ENCODE measurements at places on chromosomes 12 and 14.

GRCh38 chr12:14560904-14561574, 6.6 kb downstream of the PLBD1 start:
- no peak for DNase-seq

DNA sequence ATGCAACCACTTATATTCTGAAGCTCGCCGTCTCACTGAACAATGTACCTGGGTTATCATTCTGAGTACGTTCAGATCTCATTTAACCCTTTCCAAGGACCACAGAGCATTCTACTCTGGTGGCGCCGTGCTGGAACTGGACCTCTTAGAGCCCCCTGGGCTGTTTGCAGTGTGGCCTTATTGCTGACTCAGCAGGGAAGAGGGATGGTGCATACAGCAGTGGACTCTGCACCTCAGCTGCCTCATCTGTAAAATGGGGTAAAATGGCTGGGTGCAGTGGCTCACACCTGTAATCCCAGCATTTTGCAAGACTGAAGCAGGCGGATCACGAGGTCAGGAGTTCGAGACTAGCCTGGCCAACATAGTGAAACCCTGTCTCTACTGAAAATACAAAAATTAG, 2.9 kb downstream of the ALDH2 start:
- no peak for DNase-seq

- no peak for DNase-seq
Observed at GRCh38 chr14:83300476-83301064, 1766.9 kb upstream of the SEL1L start.

DNA sequence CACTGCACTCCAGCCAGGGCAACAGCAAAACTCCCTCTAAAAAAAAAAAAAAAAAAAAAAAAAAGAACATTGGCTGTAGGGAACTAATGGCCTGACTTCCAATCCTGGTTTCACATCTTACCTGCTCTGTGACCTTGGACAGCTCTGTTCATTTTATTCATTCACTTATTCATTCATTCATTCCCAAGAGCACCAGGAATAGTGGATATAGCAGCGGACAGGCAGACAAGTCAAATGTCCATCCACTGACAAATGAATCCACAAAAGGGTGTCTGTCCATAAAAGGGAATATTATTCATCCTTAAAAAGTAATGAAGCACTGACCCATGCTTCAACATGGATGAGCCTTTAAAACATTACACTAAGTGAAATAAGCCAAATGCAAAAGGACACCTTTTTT, 27.6 kb upstream of the C12orf76 start:
- DNase-seq: no peak

DNA sequence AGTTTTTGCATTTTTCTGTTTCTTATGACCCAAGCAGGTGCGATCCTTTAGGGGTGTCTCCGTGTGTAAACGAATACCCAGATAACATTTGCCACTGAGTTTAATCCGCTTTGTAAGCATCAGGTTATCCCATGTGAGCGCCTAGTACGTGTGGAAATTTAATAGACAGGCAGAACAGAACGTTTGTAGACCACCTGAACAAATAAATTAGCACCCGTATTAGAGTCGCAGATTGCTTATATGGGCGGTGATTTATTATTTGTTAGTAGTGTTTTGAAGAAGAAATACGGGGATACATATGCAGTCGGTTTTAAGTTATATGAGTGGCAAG, 325 bp downstream of the C12orf60 start:
- no peak for DNase-seq

DNA sequence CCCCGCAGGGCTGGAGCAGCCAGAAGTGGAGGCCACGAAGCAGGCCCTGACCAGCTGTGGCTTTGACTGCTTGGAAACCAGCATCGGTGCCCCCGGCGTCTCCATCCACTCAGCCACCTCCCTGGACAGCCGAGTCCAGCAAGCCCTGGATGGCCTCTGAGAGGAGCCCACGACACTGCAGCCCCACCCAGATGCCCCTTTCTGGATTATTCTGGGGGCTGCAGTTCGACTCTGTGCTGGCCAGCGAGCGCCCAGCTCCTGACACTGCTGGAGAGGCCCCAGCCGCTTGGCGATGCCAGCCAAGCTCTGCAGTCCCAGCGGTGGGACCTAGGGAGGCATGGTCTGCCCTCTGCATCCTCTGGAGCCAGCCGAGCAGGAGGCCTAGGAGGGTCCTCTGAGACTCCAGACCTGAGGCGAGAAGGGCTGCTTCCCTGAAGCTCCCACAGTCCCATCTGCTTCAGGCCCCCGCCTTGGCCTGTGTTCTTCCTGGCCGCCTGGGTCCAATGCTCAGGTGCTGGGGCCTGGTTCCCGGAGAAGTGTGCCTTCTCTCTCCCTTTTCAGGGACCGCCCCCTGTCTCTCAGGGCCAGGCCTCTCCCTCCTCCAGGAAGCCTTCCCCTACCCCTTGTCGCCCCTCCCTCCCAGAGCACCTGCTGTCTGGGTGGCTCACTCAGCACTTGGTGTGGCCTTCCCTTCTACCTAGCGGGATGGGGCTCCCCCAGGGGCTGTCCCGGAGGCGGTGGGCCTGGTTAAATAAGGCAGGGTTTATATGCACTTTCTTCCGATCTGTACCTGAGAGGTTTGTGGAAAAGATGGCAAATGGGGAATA, 23.0 kb downstream of the MVK start:
- no peak for DNase-seq

DNA sequence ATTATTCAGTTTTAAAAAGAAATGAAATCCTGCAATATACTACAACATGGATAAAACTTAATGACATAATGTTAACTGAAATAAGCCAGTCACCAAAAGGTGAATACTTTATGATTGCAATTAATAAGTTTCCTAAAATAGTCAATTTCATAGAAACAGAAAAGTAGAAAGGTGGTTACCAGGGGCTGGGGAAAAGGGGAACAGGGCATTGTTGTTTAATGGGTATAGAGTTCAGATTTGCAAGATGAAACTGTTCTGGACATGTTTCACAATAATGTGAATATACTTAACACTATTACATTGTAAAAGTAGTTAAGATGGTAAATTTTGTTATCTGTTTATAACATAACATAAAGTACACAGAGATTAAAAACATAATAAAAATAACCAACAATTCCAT, 550.9 kb downstream of the CCER1 start:
- DNase-seq: no peak

DNA sequence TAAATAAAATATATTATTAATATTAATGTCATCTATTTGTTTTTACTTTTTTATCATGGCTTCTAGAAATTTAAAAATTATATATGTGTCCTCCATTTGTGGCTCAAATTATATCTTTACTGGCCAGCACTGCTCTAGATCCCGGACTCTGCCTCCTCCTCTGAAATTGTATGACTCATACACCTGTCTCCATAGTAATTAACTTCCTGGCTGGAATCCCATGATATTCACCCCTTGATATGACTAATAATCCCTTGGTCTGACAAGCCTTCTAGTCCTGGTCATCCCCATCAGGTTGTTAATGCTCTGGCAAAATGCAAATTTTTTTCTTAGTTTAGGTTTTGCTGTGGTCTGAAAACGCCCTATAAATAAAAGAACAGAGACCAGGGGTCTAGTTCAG, 116.2 kb downstream of the BMP4 start:
- DNase-seq: no peak

GRCh38 chr12:15856097-15856982, 25.8 kb upstream of the STRAP start:
- DNase-seq: peak; percentile 31

DNA sequence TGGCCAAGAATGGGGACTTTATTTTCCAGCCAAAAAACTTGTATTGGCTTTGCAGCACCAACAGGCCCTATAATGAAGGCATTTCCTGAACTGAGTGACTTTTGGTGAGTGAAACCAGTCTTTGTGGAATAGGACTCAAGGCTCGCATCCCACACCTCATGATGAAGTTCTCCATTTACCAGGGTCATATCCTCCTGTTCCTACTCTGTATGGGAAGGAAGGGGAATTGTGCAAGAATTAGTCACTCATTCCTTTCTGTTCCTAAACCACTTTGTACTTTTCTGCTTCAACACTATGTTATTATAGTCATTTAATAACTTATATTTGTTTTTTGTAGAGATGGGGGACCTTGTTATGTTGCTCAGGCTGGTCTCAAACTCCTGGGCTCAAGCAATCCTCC, 2.3 kb upstream of the SPATS2 start:
- DNase-seq: no peak

DNA sequence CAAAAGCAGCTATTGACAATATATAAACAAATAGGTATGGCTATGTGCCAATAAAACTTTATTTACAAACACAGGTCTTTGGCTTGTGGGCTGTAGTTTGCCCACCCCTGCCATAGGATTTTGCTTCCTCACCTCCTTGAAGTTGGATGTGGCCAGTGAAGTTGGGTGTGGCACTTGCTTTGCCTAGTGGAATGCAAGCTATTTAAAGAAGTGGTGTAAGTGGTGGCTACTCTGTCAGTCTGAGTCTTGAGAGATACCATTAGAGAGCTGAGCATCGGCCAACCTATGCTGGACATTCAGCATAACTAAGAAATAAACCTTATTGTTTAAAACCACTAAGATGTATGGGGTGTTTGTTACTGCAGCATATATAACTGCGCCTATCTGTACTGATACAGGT, 321.3 kb downstream of the RGS6 start:
- DNase-seq: no peak
